ENCODE measurements at places on chromosomes 11 and 22. TPM values are rescaled to one million over a fixed set of nuclear protein-coding genes. Genes with fewer than 3 reads are reported as not detected.
A peak's percentile ranks its signal among the peaks of the same experiment; 100 is the strongest.

GRCh38 chr11:73236854-73237253, 18.8 kb downstream of the P2RY2 start:
- H3K36me3 ChIP-seq = no peaks in the 10 kb centered on the region
- H3K27ac ChIP-seq = no peak overlapping the region
- no peaks in the 10 kb centered on the region for H3K27me3 ChIP-seq
- no peak for DNase-seq

KCTD14 gene
- total RNA-seq = 7.9 TPM

GRCh38 chr11:57527056-57527631, 3.4 kb downstream of the TIMM10 start:
- peak; percentile 76 for DNase-seq
- no peaks in the 10 kb centered on the region for H3K4me1 ChIP-seq
- H3K36me3 ChIP-seq = no peaks in the 10 kb centered on the region
- no peak overlapping the region for H3K4me3 ChIP-seq

DNA sequence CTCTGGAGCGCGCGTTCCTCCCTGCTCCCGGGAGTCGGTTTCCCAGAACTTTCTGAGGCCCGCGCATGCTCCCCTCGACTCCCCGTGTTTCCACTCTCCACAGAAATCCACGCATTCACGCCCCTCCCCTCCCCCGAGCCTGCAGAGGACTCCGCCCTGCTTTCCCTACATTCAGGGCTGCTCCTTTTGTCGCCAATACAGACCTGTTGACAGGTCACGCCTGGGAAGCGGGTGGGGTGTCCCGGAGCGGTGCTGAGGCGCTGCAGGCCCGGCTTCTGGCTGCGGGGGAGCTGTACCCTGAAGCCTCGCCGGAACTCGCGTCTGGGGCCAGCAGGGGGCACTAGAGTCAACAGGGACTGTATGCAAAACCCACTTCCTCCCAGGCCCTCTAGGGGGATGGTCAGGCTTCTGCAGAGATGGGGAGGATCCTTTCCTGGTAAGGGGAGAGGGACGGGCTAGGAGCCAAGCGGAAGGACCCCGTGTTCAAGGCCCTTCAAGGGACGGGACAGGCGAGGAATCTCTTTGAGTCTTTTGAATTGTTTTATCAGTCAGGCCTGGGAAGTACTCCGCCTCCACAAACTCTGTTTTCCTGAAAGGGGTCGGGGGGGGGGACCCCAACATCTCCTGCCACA, at the start of gene PRAME:
TSS of gene PRAME (minus strand) at position 294 of the 632 bp plus-strand sequence. CDS start 2,433 bp downstream, outside the sequence.
- H3K4me3 ChIP-seq = no peak within 1 kb of the TSS
- peaks cover 3% of the 10 kb centered on the region for H3K4me1 ChIP-seq
- H3K36me3 ChIP-seq = no peaks in the 10 kb centered on the region
- H3K27me3 ChIP-seq = peaks cover 4% of the 10 kb centered on the region

DNA sequence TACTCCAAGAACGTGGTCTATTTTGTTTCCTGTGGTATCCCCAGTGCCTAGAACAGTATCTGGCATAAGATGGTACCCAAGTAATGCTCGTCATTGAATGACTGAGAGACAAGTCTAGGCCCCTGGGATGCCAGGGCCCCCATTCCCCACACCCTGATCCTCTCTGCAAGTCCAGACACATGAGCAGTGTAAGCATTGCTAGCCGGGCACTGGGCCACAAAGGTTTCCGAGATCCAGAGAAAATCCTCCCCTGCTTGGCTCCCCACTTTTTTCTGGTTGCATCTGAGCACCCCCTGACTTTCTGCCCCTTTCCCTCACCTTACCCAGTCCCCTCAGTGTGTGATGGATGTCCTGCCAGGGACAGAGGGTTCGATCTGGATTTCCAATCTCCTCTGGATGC, 160.1 kb upstream of the NECTIN1 start:
- no peak overlapping the region for H3K27ac ChIP-seq
- no peaks in the 10 kb centered on the region for H3K27me3 ChIP-seq
- no peaks in the 10 kb centered on the region for H3K4me1 ChIP-seq
- no peaks in the 10 kb centered on the region for H3K36me3 ChIP-seq
- DNase-seq = no peak

POLD3 gene
- total RNA-seq = 9.8 TPM

DNA sequence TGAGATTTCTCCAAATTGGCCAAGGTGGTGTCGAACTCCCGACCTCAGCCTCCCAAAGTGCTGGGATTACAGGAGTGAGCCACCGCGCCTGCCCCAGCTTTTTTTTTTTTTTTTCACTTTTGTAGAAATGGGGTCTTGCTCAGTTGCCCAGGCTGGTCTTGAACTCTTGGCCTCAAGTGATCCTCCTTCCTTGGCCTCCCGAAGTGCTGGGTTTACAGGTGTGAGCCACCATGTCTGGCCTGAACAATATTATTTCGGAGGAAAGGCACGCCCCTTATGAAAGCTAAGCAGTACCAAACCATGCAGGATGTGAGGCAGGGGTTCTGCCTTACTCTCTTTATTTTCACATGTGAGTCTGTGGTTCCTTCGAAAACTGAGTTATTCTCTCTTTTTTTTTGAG, 16.1 kb downstream of the MTCH2 start:
- H3K27me3 ChIP-seq = no peaks in the 10 kb centered on the region
- H3K4me1 ChIP-seq = no peaks in the 10 kb centered on the region
- H3K36me3 ChIP-seq = no peaks in the 10 kb centered on the region

- peaks cover 2% of the 10 kb centered on the region for H3K4me1 ChIP-seq
- no peak for DNase-seq
These were observed 153.6 kb downstream of the MAML2 start for GRCh38 chr11:96189351-96189750.

GRCh38 chr11:34492806-34493414, 20.7 kb downstream of the ELF5 start:
- no peaks in the 10 kb centered on the region for H3K4me1 ChIP-seq
- no peak overlapping the region for H3K27ac ChIP-seq
- DNase-seq = no peak
- H3K36me3 ChIP-seq = no peaks in the 10 kb centered on the region
- H3K27me3 ChIP-seq = no peaks in the 10 kb centered on the region
- H3K4me3 ChIP-seq = no peak overlapping the region

SCN4B gene
- 7.9 TPM for total RNA-seq

- no peaks in the 10 kb centered on the region for H3K4me1 ChIP-seq
- H3K27me3 ChIP-seq = no peaks in the 10 kb centered on the region
- H3K36me3 ChIP-seq = no peaks in the 10 kb centered on the region
- DNase-seq = no peak
These were observed 3.2 kb upstream of the GNAZ start for GRCh38 chr22:23067023-23067650.

MRGPRX3 gene
- 5.2 TPM for total RNA-seq

DNA sequence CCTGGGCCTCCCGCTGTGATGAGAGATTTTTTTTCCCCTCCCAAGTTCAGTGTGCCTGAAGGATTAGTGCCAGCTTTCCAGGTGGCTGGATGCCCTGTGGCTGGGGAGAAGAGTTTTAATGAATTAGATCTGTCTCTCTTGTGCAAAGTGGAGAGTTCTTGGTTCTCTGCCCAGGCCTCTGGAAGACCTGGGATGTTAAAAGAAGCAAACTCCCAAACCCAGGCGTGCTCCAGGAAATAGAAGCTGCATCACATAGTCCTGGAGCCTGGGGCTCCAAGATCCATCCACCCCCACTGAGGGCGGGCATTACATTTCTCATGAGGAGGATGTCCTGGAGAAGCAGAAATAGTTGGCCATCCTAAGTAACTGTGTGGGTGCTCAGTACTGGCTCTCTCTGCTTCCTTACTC, 30.6 kb downstream of the SDHAF2 start:
- DNase-seq = peak; percentile 37
- H3K27ac ChIP-seq = peak overlapping the region; percentile 11
- no peak overlapping the region for H3K4me3 ChIP-seq

DNA sequence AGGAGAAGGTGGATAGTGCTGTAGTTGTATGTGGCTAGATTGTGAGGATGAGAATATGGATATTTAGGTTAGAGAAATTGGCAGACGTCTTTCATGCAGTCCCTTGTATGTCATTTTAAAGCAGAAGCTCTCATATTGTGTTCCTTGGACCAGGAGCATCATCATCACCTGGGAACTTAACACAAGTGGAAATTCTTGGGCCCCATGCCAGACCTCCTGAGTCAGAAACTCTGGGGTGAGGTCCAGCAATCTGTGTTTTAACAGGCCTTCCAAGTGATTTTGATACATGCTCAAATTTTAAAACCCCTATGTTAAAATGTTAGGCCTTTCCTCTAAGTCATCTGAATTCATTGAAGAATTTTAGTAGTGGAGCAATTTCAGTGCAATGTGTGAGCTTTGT, 34.8 kb downstream of the JHY start:
- H3K4me3 ChIP-seq = no peak overlapping the region
- no peak for DNase-seq
- H3K27ac ChIP-seq = no peak overlapping the region
- no peaks in the 10 kb centered on the region for H3K36me3 ChIP-seq

- peak overlapping the region; percentile 20 for H3K27ac ChIP-seq
- no peaks in the 10 kb centered on the region for H3K27me3 ChIP-seq
- H3K36me3 ChIP-seq = no peaks in the 10 kb centered on the region
- H3K4me3 ChIP-seq = no peak overlapping the region
- H3K4me1 ChIP-seq = no peaks in the 10 kb centered on the region
- peak; percentile 18 for DNase-seq
These were observed 338.6 kb downstream of the SHANK2 start for GRCh38 chr11:70913715-70914231.

DNA sequence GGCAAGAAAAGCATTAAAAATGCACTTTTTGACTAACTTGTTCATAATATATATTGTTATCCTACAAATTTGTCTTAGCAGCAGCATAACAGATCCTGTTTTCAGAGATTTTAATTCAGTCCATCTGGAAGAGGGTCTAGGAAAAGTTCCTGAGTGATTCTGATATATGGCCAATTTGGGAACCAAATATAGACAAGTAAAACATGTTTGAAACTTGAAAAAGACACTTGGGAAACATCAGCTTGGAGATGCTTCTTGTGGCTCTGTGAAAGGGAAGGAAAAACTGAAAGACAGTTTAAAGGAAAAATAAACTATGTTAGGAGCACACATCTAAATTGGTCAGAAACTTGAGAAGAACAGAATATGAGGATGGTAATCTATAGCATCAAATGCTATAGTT, 697.5 kb downstream of the CNTN5 start:
- no peak overlapping the region for H3K4me3 ChIP-seq
- no peaks in the 10 kb centered on the region for H3K4me1 ChIP-seq
- DNase-seq = no peak
- no peaks in the 10 kb centered on the region for H3K36me3 ChIP-seq

BTG4 gene
- not detected for total RNA-seq

GRCh38 chr11:119809346-119809745, 80.3 kb upstream of the NECTIN1 start:
- no peak overlapping the region for H3K27ac ChIP-seq
- H3K36me3 ChIP-seq = no peaks in the 10 kb centered on the region
- DNase-seq = no peak
- H3K27me3 ChIP-seq = no peaks in the 10 kb centered on the region
- no peaks in the 10 kb centered on the region for H3K4me1 ChIP-seq
- no peak overlapping the region for H3K4me3 ChIP-seq

- DNase-seq = no peak
- H3K4me3 ChIP-seq = peak overlapping the region; percentile 65
- H3K27ac ChIP-seq = peak overlapping the region; percentile 93
- H3K4me1 ChIP-seq = no peaks in the 10 kb centered on the region
- no peaks in the 10 kb centered on the region for H3K27me3 ChIP-seq
These were observed 797 bp downstream of the STARD10 start for GRCh38 chr11:72793076-72793424.

GRCh38 chr22:38505541-38506117, 482 bp downstream of the DDX17 start:
- peak overlapping the region; percentile 100 for H3K27ac ChIP-seq
- no peaks in the 10 kb centered on the region for H3K36me3 ChIP-seq
- H3K4me1 ChIP-seq = peaks cover 6% of the 10 kb centered on the region
- H3K27me3 ChIP-seq = no peaks in the 10 kb centered on the region
- peak; percentile 74 for DNase-seq

GLYATL2 gene
- total RNA-seq = 1.3 TPM

C1QTNF4 gene
- 4.4 TPM for total RNA-seq
